ENCODE measurements at places on chromosomes 5 and 9. TPM values are rescaled to one million over a fixed set of nuclear protein-coding genes. Genes with fewer than 3 reads are reported as not detected.
A peak's percentile ranks its signal among the peaks of the same experiment; 100 is the strongest.

DNA sequence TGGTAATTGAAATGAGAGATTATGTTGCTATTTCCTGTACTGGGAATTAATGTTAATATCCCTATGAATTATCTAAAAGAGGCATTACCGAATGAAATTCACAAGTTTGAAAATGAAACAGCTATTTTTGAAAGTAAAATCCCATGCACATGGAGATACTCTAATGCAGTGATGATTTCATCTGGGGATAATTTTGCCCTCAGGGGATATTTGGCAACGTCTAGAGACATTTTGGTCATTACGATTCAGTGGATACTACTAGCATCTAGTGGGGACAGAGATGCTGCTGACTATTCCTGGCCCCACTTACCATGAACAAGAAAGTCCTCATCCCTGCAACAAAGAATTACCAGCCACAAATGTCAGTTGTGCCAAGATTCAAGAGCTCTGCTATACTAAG, 500.9 kb downstream of the EFNA5 start:
- no peak for DNase-seq

DNA sequence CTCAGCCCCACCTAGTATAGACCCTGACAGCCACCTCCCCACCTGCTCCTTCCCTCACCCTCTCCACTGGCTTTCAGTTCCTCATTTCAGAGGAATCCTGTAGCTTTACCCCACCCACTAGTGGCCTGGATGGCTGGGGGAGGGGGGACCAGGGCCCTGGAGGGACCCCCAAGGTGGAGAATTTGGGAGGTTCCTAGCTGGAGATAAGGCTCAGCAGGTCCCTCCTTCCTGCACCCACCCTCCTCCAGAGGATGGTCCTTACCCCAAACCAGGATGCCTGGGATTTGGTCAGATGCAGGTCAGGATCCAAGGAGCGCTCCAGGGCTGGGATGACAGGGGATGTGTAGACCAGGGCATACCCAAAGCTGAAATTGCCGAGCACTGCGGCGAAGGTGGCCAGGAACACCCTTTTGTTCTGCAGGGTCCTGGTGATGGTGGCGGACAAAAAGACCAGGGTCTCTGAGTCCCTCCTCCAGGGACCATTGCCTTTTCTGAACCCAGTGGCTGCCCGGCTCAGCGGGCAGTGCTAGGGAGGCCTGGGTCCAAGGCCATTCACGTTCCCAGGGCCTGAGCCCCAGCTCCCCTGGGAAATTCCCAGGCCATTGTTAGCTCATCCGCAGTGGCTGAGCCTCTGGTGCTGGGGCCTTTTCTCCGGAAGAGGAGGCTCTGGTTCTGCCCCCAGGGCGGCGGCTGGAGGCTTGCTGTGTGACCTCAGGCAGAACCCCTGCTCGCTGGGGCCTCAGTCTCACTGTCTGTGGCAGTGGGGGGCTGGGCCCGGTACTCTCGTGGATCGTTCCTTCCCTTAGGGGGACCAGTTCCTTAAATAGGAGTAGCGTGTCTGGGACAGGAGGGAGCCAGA, 678 bp downstream of the SLC2A6 start:
- DNase-seq: peak; percentile 57

DNA sequence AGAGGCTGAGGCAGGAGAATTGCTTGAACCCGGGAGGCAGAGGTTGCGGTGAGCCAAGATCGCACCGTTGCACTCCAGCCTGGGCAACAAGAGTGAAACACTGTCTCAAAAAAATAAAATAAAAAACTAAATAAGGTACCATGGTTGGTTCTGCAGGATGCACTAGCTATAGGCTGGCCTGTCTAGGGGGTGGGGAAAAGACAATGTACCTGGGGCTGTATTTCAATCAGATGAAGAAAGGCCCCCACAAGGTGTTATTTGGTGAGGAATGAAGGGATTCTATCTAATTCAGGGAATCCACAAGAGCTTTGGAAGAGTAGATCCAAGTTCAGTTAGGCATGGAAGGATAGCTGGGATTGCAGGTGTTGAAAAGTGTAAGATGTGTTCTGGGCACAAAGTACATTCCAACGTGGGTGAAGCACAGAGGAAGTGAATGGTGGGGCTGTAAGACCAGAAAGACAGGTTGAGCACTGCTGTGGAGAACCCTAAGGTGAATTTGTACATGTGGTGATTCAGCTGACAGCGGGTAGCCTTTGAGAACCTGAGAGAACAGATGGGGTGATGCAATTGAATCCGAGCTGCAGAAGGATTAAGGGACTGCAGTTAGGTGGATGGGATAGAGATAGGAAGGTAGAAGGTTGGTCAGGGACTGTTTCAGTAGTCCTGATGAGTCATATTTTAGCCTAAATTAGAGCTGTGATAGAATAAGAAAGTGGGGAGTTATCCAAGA, 71.8 kb downstream of the CAST start:
- peak; percentile 98 for DNase-seq

DNA sequence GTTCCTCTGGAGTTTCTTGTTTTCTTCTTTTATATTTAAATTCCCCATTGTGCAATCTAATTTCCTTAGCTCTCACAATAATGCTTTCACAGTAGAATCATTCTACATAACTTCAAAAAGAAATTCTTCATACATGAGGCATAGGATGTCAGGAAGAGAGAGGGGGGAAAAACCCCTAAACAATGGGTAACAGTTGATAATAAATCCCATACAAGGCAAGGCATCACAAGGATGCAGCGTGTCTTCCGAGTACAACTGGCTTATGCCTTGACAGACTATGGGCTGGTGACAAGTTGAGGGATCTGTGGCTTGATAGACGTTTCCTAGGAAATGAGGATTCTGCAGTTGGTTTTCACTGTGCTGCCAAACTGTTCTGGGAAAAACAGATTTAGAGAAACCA, 247.4 kb downstream of the ARL15 start:
- peak; percentile 27 for DNase-seq

DNA sequence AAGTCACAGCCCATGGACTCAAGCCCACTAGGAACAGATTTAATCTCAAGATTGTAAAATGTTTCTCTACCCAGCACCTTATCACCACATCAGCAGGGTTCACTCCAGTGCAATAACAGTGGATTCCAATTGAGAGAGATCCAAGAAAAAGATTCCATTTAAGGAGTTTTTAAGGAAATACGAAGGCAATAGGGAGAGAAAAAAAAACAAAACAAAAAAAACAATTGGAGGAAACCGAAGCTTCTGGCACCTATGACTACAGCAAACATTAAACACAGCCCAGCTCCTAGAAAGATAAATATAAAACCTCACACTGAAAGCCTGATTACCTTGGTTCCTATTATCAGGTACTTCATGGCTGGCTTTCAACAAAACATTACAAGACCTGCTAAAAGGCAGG, 192.7 kb downstream of the DAB2IP start:
- no peak for DNase-seq

DNA sequence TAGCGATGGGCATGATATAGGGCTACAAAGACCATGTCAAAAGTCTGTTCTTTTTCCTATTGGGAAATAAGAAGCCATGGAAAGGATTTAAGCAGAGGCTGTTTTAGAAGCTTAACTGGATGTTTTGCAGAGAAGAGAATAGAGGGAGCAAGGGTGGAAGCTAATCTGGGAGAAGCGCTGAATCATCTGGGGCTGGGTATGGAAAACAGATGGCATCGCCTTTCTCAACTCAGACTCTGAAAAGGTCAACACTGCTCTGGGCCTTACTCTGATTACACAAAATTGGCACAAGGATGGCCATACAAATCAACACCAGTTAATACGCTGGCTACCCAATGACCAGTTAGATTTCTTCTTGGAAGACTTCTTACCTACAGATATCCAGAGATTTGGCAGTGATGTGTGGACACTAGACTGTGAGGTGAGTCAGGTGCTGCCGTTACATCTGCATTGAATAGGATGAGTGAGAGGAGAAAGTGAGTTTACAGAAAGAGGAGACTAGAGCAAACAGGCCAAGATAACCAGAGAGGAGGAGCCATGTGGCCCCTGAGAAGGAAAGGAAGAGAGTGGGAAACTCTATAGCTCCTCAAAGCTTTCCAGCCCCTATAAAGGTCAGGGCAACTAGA, 6.2 kb upstream of the TCERG1 start:
- DNase-seq: no peak

GRCh38 chr9:82106536-82106935, 118.0 kb downstream of the SPATA31D1 start:
- no peak for DNase-seq

The PCDHGB6 gene
- polyA plus RNA-seq: 0.11 TPM

The FBXO10 gene
- polyA plus RNA-seq: 3.9 TPM

The HSPB3 gene
- not detected for polyA plus RNA-seq

The PKD2L2 gene
- polyA plus RNA-seq: not detected

The GFRA3 gene
- not detected for polyA plus RNA-seq
